GM12878 (cell line): ENCODE measurements at places on chromosomes 2 and 18.

GRCh38 chr2:203462308-203462707, 72.8 kb downstream of the RAPH1 start:
- no peak for DNase-seq

DNA sequence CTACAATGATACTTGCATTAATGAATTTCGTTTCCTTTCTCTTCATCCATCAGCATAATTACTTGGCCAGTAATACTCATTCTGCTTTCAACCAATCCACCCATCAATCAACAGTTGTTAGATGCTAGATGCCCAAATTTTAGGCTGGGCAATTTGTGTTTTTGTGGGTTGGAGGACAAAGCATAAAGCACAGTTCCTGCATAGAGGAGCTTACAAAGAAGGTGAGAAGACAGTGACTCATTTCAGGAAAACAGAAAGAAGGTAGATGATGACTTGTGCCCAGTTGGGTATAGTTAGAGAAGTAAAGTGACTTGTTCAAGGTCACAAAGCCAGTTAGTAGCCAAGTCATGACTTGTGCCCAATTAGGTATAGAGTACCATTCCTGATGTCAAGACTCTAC, 1186.8 kb upstream of the CELF4 start:
- no peak for DNase-seq

- no peak for DNase-seq
Measured at GRCh38 chr2:185638771-185639170, 99.8 kb upstream of the FSIP2 start.

- no peak for DNase-seq
Measured at GRCh38 chr2:132754392-132754791, 84.4 kb upstream of the LYPD1 start.

- no peak for DNase-seq
Measured at GRCh38 chr2:204024503-204024902, 87.9 kb downstream of the ICOS start.

GRCh38 chr2:59885541-59885940, 667.9 kb downstream of the BCL11A start:
- DNase-seq: no peak
